ENCODE measurements at places on chromosomes 12 and 14.
A peak's percentile ranks its signal among the peaks of the same experiment; 100 is the strongest.

GRCh38 chr12:56989861-56990610 is 16.3 kb downstream of the ZBTB39 start:
- DNase-seq, result no peak

DNA sequence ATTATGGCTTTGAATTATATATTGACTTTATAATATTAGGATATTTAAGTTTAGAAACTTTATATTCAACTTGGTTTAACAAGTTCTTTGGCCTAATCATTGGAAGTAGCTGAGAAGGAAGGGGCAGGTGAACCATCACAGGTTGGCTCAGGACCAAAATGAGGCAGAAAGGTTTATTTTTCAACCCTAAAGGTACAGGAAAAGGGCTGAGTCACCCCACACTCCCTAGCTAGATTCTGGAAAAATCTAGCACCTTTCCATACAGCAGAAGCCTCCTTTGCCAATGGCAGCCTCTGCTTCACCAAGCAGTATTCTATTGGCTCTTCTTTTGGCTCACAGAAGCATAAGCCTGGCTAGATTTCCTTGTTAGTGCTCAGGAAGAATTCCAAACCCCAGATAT is 19.3 kb upstream of the MED6 start:
- no peak for DNase-seq

DNA sequence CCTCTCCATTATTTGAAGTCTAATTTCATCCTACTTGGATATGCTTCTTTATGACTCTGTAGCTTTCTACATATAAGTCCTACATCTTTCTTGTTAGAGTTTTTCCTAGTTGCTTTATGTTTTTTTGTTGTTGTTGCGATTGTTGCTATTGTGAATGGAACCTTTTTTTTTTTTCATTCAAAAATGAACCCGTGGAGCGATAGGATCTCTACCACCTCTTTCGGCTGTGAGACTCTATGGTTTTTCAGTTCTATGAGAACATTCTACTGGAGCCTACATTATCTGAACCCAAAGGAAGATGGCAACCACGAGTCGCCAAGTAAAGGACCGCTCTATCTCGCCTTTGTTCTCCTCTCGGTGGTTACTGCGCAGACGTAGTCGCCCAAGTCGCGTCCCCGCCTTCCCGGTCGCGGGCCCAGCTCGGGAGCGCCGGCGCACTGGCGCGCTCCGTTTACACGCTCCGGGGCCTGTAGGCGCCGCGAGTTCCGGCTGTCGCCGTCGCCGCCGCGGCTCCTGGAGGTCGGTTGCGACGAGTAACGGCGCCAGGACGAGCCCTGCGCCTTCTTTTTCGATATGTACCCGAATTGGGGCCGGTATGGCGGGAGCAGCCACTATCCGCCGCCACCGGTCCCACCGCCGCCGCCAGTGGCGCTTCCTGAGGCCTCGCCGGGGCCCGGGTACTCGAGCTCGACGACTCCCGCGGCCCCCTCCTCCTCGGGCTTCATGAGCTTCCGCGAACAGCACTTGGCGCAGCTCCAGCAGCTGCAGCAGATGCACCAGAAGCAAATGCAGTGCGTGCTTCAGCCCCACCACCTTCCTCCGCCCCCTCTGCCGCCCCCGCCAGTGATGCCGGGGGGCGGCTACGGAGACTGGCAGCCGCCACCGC is at the start of gene YLPM1:
TSS of gene YLPM1 (plus strand) at position 400 of the 886 bp plus-strand sequence. CDS start at position 574, 174 bp downstream.
- DNase-seq, result peak; percentile 97

DNA sequence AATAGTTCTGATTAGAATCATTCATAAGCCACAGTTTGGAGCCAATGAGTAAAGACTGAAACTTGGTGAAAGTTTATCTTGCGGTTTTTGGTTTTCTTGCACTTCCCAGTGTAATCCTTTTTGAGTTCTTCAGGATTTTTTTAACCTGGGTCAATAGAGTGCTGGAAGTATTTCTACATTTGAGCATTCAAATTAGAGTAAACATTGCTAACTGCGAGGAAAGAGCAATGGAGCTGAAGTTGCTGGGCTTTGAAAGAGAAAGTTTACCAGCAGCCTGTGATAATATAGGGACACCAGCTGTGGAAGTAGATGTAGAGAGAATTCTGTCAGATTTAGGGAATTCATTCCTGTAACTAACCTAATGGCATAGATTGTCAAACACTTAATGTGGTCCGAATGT is 30.3 kb downstream of the ANO6 start:
- DNase-seq, result no peak

DNA sequence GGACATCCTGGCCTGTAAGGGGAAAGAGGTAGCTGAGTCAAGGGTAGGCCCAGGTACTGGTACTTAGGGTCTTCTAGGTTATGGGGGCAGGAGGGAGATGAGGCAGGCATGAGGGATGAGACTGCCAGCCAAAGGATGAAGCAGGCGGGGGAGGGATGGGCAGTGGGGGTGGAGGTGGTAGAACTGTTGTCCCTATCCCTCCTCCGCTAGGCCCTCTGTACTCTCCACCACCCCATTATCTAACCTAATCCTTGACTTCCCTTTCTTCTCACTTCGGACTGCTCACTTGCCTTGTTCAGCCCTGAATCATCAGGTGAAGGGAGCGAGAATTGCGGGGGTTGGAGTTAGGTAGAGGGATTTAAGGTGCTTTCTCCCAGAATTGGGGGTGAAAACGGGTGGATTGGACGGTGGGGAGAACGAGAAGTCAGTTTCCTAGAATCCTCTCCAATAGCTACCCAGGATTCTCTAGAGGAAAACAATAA is 562 bp downstream of the PAN2 start:
- no peak for DNase-seq
